ENCODE measurements at places on chromosomes 2 and 18. TPM values are rescaled to one million over a fixed set of nuclear protein-coding genes. Genes with fewer than 3 reads are reported as not detected.

GRCh38 chr2:127121776-127122176 is 14.8 kb upstream of the BIN1 start:
- no peak for DNase-seq

DNA sequence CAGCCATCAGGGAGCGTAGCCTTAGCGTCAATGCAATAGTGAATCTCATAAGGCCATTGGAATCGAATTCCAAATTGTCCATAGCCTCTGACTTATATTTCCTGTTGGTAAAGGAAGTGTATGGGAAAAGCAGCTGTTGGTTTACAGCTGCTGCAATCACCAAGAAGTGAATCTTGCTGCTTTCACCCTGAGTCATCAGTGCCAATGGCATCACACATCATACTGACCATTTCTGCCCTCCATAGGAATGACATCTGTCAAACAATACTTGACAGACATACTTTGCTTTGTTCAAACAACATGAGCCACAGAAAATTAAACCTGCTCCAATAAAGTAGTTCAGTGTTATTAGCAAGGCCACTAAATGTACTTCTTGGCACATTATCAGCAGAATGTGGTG is 111.2 kb upstream of the KLHL29 start:
- no peak for DNase-seq

GRCh38 chr2:240611601-240612210 is 13.6 kb upstream of the GPR35 start:
- DNase-seq, result no peak

MYOM1 gene
- polyA plus RNA-seq, result 14.3 TPM
